AG08396 (cell line): ENCODE measurements at places on chromosomes 3 and 15.

GRCh38 chr3:47283591-47284364 lies 1.0 kb downstream of the KLHL18 start:
- DNase-seq: no peak

- no peak for DNase-seq
These were observed 77.5 kb upstream of the LMOD3 start for GRCh38 chr3:69199942-69200341.

- DNase-seq: no peak
These were observed 4.8 kb upstream of the FSIP1 start for GRCh38 chr15:39787479-39787878.

- no peak for DNase-seq
These were observed 525 bp downstream of the NPTN start for GRCh38 chr15:73632670-73633058.

DNA sequence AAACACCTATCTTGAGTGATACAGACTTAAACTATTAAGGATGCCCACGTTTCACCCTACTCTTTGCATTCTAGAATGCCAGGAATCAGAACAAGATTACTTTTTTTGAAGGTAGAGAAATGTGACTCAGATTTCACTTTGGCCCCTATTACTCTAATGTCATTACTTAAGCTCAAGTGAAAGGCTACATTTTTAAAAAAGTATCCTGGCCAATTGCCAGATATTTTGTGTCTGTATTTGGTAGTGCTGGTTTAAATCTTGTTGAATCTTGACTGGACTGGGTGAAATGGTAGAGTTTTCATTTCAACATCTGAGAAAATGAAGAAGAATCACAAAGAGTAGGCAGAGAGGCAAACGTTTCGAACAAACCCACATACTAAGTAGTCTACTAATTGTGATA lies 218.2 kb upstream of the UBE2E1 start:
- no peak for DNase-seq

- DNase-seq: no peak
These were observed 56.8 kb downstream of the STARD9 start for GRCh38 chr15:42632105-42632675.

DNA sequence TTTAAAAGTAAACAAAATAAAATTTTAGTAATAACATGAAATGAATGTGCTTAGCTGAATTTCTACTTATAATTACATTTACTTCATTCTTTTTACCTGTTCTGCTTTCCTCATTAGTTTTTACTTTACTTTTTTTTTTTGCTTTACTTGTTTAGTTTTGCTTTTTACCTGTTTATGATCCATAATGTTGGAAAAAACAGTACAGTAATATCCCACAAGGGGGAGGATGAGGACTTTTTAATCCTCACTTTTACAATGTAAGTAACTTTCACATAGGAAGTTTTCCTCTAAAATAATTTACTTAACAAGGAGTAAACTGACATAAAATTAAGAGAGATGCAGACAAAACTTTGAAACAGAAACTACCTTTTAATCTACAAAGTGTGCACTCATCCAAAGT lies 268.7 kb downstream of the TBC1D5 start:
- no peak for DNase-seq

GRCh38 chr3:72728329-72728889 lies 119.8 kb downstream of the SHQ1 start:
- DNase-seq: no peak

GRCh38 chr3:129890125-129890524 lies 3.4 kb downstream of the TMCC1 start:
- no peak for DNase-seq

- DNase-seq: peak; percentile 36
These were observed 767 bp downstream of the EPM2AIP1 start for GRCh38 chr3:36991923-36992805.

- no peak for DNase-seq
These were observed 478.9 kb upstream of the TBL1XR1 start for GRCh38 chr3:177676148-177676547.

DNA sequence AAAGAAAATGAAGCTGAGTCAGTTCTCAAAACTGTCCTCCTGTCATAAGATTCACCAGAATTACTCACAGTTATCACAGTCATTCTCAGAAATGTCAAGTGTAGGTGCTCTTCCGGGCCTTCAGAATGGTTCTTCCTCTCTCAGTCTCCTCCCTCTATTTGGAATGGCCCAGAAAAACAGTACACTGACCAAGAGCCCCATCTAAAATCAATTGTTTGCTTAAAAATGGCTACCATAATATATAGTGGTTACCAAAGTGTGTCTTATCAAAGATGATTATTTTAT lies 99.8 kb downstream of the MECOM start:
- no peak for DNase-seq

DNA sequence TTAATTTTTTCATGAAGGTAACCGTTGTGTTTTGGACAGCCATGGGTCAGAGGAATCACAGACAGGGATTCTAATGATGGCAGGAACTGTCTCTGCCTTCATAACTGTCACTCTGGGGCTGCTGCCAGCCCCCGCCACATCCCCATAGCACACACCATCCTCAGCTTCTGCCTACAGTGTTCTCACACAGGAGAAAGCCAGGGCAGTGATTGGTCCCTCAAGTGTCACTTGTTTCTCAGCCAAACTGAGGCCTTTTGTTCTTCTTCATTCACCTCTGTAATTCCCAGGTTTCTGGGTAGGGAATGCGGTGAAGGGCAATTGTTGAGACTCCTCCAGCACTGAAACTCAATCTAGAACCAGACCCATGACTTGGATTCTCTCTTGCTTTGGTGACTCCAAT lies 65.4 kb upstream of the C3orf80 start:
- no peak for DNase-seq

DNA sequence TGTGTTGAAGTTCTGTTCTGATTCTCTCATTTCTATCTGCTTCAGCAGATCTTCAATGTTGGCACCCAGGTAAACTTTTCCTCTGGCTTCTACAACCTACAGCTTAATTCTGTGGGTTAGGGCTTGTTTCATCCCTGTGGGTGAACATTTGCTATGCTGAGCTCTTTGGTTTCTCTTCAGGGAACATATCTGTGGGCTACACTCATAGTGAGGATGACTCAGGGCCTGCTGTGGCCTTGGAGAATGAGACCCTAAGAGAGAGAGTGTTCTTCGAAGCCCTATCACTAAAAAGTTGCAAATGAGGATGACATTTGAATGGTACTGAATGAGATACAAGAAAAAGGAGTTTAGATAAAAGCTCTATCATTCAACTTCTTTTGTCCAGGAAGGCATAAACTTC lies 346.2 kb upstream of the CBLB start:
- no peak for DNase-seq

DNA sequence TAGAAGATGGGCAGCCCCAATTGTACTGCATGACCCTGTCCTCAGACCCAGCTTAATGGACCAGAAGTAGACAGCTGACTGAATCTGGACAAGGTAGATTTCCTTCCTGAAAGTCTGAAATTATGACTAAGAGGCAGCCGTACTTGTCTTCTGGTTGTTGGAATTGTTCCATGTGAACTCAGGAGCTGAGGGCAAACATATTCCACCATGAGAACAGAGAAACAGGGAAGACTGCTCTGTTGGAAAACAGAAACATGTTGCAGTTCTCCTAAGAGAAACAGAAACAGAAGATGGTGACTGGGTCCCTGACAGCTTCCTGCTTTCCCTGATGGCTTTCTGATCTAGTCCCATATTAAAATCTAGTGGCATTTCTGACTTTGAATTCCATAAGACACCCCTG lies 24.1 kb downstream of the POPDC2 start:
- DNase-seq: no peak

- DNase-seq: no peak
These were observed 12.2 kb downstream of the MYLK start for GRCh38 chr3:123871946-123872345.

- no peak for DNase-seq
These were observed 76.6 kb upstream of the PRTG start for GRCh38 chr15:55819397-55820034.

- DNase-seq: no peak
These were observed 92.8 kb downstream of the EOMES start for GRCh38 chr3:27629366-27629765.

GRCh38 chr3:157148196-157148889 lies 11.6 kb downstream of the CCNL1 start:
- DNase-seq: no peak

DNA sequence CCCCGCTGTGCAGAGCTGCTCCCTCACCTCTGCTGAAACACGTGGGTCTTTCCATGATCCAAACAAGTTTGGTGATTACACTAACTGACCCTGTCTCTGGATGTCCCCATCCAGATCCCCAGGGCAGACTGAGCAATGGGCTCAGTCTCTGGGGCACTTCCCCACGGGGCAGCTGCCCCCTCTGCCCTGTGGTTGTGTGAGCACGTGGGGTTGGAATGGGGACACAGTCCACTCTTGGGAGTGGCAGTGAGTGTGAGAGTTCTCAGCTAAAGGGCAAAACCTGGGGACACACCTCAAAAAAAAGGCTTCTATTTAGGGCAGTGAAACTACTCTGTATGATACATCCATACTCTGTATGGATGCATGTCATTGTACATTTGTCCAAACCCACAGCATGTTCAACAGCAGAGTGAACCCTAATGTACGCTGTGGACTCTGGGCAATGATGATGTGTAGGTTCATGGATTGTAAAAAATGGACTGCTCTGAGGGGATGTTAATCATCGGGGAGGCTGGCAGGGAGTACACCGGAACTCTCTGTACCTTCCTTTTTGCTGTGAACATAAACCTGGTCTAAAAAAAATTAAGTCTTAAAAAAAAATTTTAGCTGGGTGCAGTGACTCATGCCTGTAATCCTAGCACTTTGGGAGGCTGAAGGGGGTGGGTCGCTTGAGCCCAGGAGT lies 49.9 kb upstream of the BLM start:
- DNase-seq: no peak

- DNase-seq: no peak
These were observed 5.2 kb upstream of the RLBP1 start for GRCh38 chr15:89226359-89227221.

DNA sequence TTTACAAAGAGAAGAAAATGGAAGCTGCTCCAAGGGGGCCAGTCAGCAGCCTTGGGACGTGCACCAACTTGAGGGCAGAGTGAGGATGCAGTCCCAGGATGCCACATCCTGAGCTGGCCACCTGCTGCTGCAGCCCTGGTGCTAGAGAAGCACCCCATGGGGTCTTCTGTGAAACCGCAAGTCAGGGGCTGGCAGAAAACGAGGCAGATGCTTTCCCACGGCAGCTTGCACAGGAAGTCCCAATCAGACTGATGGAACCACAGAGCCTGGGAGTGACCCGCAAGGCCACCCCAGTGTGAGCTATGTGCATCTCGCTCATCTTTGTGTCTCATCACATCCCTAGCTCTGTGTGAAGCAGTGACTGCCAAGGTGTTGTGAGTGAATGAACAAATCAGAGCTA lies 76.5 kb downstream of the NUP210 start:
- no peak for DNase-seq

- no peak for DNase-seq
These were observed 35.9 kb downstream of the CFAP91 start for GRCh38 chr3:119738741-119739140.

GRCh38 chr3:10122724-10123123 lies 7.2 kb downstream of the BRK1 start:
- DNase-seq: no peak

GRCh38 chr15:101059381-101060341 lies 140.5 kb downstream of the LRRK1 start:
- no peak for DNase-seq

- no peak for DNase-seq
These were observed 411.7 kb upstream of the RORA start for GRCh38 chr15:61640756-61641155.

- DNase-seq: no peak
These were observed 21.9 kb upstream of the CP start for GRCh38 chr3:149243540-149243939.

DNA sequence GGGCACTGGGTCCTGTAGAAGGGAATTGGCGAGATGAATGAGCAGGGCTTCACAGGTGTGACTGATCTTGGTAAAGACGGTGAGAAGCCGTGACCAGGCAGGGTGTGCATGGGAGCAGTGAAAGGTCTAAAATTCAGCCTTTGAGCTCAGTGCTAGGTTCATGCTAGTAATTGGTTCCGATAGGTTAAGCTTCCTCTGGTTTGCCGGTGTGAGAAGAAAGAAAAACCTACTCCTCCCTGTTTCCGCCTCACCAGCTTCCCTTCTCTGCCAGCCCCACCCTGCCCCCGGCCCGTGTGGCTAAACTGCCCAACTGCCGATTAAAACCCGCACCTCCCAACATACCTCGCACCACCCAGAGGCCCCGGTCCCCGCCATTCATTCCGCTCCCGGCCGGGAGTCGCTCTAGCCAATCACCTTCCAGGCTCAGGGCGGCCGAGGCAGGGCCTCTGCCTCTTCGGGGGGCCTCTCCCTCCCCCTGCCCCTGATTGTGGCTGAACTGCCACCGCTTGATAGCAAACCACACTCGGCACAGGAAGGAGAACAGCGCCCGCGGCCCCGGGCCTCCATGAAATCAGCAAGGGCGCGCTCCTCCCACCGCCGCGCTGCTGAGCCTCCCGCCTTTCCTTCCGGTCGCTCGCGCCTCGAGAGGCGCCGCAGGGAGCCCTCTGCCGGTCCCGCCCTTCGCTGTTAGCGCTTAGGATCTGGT lies 7.3 kb upstream of the NRROS start:
- peak; percentile 87 for DNase-seq

GRCh38 chr3:122305818-122306621 lies 19.0 kb upstream of the CSTA start:
- DNase-seq: no peak

- DNase-seq: no peak
These were observed 65.3 kb upstream of the CD96 start for GRCh38 chr3:111476701-111477100.

DNA sequence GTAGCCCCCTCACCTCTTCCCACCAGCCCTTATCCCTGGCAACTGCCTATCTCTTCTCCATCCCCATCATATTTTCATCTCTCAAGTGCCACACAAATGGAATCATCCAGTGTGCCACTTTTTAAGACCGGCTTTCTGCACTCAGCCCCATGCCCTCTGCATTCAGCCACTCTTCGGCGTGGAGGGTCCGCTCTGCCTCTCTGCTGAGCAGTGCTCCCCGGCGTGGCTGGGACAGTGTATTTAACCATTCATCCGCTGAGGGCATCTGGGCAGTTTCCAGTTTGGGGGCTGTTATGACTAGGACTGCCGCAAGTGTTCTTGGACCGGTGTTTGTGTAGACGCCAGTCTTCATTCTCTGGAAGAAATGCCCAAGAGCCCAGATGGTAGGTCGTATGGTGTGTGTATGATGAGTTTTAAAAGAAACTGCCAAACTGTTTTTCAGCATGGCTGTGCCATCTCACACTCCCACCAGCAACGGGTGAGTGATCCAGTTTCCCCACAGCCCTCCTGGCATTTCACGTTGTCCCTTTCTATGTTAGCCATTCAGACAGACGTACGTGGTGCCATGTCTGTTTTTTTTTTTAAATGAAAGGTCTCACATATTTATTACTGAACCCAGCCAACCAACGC lies 20.9 kb downstream of the IQSEC1 start:
- no peak for DNase-seq

- DNase-seq: no peak
These were observed 83.5 kb downstream of the MEGF11 start for GRCh38 chr15:66170042-66170441.

GRCh38 chr3:16113704-16114103 lies 60.8 kb upstream of the GALNT15 start:
- no peak for DNase-seq

- DNase-seq: no peak
These were observed 3.6 kb upstream of the COL6A5 start for GRCh38 chr3:130341882-130342281.
